ENCODE measurements at places on chromosomes 13 and 19. TPM values are rescaled to one million over a fixed set of nuclear protein-coding genes. Genes with fewer than 3 reads are reported as not detected.

- DNase-seq: peak; percentile 59
These were observed 3.5 kb downstream of the C19orf67 start for GRCh38 chr19:14081797-14082674.

Gene UHRF1
- 0.44 TPM for polyA plus RNA-seq

DNA sequence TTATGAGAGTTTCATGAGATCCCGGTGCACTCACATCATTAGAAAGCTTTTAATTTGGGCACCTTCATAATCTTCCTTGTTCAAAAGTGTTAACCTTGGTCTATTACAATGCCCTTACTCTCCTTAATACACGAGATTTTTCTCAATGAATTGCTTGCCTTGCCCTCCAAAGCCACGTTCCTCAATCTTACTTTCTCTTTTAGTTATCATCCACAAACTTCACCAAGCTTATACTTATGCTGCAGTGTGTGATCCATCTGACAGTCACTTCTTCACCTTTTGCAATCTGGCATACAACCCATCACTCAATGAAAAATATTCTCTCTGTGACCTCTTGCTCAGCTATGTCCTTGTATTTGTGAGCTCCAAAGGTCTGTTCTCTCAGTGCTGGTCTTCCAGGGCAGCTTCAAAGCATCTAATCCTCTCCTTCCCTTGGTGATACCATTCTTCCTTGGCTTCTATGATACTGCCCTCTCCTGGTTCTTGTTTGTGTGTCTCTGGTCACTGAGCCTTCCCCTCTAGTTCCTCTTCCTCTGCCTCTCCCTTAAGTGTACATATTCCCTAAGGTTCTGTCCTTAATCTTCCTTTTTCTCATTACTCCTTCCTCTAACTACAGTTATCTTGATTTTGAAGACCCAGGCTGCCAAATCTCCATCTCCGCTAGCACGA lies 202.2 kb upstream of the STARD13 start:
- no peak for DNase-seq

GRCh38 chr13:43894438-43894837 lies 14.7 kb downstream of the LACC1 start:
- DNase-seq: no peak

Gene YJEFN3
- polyA plus RNA-seq: 4.0 TPM

- DNase-seq: no peak
These were observed 93.6 kb downstream of the SOX1 start for GRCh38 chr13:112160558-112160957.

- no peak for DNase-seq
These were observed 41.5 kb upstream of the TSC22D1 start for GRCh38 chr13:44617648-44618047.

Gene VSTM1
- not detected for polyA plus RNA-seq

DNA sequence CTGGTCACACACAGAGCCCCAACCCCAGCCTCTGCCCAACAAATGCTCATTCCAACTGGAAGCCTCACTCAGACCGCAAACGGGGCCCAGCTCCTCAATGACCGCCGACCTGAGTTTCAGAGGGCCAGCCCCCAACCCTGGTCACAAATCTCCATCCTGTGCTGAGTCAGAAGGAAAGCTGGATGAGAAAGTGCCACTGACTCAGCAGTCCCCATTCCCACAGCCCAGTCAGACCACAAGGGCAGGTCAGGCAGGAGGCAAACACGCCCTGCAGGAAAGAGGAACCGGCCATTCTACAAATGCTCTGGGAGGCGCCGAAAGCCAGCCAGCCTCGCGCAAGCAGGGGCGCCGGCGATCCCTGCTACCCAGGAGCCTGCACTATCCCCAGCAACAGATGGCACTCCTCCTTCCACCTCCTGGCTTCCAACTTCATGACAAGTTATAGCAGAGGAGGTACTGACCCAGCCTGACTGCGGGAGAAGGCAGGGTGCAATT lies 14.1 kb upstream of the PRKD2 start:
- no peak for DNase-seq

Gene PODNL1
- polyA plus RNA-seq: 0.90 TPM

Gene TMPRSS9
- polyA plus RNA-seq: not detected

GRCh38 chr13:30851697-30852096 lies 54.4 kb upstream of the MEDAG start:
- no peak for DNase-seq

GRCh38 chr19:54373781-54374631 lies 9.3 kb upstream of the LAIR1 start:
- DNase-seq: peak; percentile 20

DNA sequence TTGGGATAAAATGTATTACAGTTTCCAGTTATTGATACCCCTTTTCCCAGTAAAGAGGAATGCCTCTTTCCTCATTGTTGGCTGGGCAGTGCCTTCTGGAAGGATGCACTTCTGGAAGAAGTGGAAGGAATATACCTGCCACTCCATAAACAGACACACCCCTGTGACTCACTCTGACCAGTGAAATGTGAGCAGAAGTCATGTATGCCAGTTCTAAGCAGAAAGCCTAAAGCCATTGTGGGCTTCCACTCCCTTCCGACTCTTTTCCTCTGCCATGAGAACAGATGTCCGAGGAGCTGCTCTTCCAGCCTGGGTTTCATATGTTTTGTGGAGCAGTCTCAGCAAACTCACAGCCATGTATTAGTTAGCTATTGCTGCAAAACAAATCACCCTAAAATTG lies 166.1 kb upstream of the SERP2 start:
- DNase-seq: no peak

Gene ZNF837
- 0.88 TPM for polyA plus RNA-seq

Gene LRRC25
- polyA plus RNA-seq: 1.1 TPM

- no peak for DNase-seq
These were observed 240.6 kb downstream of the GGACT start for GRCh38 chr13:100347968-100348367.

GRCh38 chr19:48346191-48346590 lies 17.5 kb downstream of the TMEM143 start:
- no peak for DNase-seq

Gene MYH14
- polyA plus RNA-seq: 149 TPM

DNA sequence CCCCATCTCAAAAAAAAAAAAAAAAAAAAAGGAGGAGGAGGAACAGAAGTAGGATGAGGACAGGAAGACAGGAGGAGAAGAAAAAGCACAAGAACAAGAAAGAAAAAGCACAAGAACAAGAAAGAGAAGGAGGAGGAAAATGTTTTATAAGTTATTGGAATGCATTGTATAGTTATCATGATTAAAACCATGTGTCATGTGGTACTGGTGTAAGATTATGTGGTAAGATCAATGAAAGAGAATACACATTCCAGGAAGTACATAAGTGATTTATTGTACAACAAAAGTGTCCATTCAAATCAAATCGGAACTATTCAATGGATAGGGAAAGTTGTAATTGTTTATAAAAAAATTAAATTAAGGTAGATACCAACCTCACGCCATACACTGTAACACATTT lies 167.7 kb downstream of the MZT1 start:
- no peak for DNase-seq
